ENCODE measurements at places on chromosomes 7 and 10. TPM values are rescaled to one million over a fixed set of nuclear protein-coding genes. Genes with fewer than 3 reads are reported as not detected.

DNA sequence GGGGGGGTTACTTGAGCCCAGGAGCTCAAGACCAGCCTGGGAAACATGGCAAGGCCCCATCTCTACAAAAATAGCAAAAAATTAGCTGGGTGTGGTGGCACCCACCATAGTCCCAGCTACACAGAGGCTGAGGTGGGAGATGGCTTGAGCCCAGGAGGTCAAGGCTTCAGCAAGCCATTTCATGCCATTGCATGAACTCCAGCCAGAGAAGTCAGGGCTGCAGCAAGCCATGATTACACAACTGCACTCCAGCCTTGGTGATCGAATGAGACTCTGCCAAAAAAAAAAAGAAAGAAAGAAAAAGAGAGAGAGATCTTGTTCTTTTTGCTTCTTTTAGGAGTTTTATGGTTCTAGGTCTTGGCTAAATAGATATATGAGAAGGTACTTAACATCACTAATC is 200.2 kb upstream of the PHYHIPL start:
- DNase-seq: no peak

DNA sequence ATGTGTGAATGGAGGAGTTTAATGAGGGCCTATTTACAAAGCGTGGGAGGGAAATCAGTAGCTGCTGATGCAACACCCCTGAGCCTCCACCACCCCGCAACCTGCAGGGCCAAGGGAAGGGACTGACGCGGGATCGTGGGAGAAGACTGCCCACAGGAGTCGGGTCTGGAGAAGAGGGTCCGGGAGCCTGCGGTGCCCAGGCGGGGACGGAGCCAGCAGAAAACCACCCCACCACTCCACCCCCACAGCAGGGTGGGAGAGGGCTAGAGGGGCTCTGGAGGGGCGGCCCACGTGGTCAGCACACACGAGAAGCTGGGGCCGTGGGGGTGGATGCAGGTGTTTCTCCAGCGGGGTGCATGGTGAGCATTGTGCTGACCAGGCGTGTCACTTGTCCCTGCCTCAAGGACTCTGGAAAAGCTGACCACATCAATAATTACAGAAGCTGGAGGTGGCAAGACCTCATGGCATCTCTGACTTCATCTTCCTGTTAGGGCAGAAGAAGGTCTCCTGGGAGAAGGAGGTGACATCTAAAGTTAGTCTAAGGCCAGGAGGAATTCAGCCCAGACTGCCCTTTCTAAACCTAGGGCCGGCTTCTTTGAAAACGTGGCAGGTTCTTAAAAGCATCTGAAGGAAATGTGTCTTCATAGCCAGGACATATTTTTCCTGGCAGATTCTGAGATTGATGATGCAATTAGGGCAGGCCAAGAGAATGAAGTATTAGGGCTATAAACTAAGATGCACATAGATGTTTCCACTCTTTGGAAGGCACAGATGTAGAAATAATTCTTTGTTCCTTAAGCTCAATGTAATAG is 150.9 kb downstream of the RGS10 start:
- DNase-seq: peak; percentile 75

GRCh38 chr10:78802866-78803265 is 265.9 kb upstream of the ZMIZ1 start:
- peak; percentile 93 for DNase-seq

The SHH gene
- total RNA-seq: 3.2 TPM
